NCI-H510A (cell line): ENCODE measurements at places on chromosomes 6 and 20.

DNA sequence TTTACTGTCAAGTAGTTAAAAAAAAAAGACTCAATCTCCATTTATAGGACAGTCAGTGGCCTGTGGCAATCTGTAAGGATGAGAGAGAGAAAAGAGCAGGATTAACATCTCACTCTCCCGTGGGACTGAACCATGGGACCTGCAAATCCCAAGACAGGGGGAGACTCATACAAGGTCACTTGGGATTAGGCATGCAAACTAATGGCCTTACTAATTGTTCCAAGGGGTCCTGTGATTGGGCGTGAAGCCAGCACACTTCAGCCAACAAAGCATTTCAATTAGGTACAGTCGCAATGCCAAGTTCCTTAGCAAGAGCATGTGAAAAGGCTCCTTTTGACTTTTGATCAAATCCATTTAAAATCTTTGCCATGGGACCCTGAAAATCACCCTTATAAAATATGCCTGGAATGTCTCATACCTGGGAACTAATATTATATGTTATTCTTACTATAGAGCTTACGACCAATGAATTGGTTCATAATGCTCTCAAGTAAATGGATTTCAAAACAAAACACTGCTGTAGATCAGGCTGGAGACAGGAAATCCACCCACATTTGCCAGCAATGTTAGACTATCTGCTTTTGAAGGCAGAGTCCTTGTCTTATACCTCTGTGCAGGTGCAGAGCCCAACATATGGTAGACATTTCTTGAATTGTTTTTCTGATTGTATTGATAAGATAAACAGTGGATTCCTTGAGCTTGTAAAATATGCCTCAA, 412.5 kb downstream of the GJA1 start:
- no peak for DNase-seq

- DNase-seq: no peak
Observed at GRCh38 chr20:58712806-58713731, 20.5 kb downstream of the NPEPL1 start.

GRCh38 chr6:78629836-78630235, 237.5 kb upstream of the IRAK1BP1 start:
- no peak for DNase-seq

DNA sequence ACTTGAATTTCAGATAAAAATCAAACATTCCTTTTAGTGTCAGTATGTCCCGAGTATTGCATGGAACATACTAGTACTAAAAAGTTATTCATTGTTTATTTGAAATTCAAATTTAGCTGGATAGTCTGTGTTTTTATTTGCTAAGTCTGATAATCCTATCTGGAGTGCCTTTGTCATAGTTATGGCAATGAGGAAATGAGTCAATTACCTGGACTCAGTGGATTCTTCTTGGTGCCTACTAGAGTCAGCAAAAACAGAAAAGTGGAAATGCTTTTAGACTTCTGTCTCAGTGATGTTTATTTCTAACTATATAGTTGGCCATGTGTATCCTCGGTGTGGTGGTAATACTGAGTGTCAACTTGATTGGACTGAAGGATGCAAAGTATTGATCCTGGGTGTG, 121.3 kb upstream of the EEF1E1 start:
- no peak for DNase-seq

- no peak for DNase-seq
Observed at GRCh38 chr6:72974276-72974675, 251.0 kb downstream of the KHDC1L start.

DNA sequence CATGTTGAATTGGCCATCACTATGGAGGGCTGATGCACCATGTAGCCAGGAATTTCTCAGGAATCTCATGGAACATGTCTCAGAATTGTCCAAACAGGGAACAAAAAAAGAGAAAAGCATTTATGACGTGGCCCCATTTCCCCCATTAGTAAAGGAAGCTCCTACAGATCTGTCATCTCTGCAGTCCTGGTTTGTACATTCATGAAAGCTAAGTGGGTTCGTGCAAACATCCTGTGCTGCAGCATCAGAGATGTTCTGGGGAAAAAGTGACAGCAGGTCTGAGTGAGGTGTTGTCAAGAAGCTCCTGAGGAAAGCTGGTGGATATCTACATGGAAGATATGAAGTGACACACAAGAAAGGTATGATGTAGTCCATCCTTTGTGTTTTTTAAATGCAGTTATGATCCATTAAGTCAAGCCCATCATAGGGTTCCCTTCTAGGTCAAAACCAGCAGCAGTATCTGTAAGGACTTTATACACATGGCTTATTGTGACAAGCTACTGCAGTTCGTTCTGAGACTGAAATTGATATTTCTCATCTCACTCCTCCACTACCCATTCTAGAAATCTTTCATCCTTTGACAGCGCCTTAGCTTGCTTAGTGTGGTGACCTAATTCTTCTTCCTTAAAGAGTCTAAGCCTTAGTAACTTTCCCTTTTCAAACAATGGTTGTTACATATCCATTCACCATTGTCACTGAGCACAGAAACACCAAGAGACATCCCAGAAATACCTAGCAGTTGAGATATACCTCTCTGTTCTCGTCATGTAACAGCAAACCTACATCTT, 200.0 kb upstream of the TCF21 start:
- DNase-seq: no peak

DNA sequence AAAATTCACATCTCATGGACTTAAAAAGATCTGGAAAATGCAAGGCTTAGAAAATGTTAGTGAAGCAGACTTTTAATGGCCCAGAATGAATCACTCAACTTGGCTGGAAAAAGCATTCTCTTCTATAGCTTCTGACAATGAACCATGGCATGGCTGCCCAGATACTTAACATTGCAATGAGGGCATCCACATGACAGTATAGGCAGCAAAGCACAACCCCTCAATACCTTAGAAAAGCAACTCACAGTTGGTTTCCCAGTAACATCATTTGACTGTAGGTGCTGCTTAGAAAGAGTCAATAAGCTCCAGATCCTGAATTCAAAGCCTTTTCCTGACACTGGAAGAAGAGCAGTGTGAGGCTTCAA, 155.8 kb downstream of the EYA4 start:
- DNase-seq: no peak

- DNase-seq: no peak
Observed at GRCh38 chr6:93575495-93576267, 156.3 kb upstream of the EPHA7 start.

DNA sequence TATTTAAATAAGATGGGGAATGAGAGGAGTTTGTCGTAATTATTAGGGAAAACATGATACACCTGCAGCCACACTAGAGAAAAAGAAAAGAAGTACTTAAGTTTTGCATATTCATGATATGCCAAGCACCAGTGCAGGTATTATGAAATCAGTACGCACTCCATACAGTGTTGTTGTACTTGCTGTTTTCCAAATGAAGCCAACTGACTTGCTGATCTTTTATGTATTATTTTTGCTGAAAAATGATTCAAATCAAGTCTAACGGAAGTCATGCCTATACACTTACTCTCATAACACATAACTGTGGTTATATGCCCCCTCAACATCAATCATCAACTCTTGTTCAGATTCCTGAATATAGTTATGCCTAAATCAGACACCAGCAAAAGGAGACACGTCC, 584.9 kb upstream of the EYS start:
- DNase-seq: no peak

GRCh38 chr20:53515749-53516148, 77.9 kb downstream of the ZNF217 start:
- no peak for DNase-seq
